CD8-positive, alpha-beta memory T cell (primary cell): ENCODE measurements at places on chromosomes 3 and 15. TPM values are rescaled to one million over a fixed set of nuclear protein-coding genes. Genes with fewer than 3 reads are reported as not detected.

The FRMD5 gene
- 0.37 TPM for polyA plus RNA-seq

The MORC1 gene
- not detected for polyA plus RNA-seq

The THBS1 gene
- 0.72 TPM for polyA plus RNA-seq

The RASL12 gene
- not detected for polyA plus RNA-seq

The SKOR1 gene
- 0.06 TPM for polyA plus RNA-seq

The DUOXA2 gene
- not detected for polyA plus RNA-seq

The CHRNA7 gene
- not detected for polyA plus RNA-seq

The APOD gene
- not detected for polyA plus RNA-seq

The LYZL4 gene
- not detected for polyA plus RNA-seq

The OXTR gene
- 0.05 TPM for polyA plus RNA-seq

The TGM4 gene
- 0.43 TPM for polyA plus RNA-seq

The FBXO40 gene
- not detected for polyA plus RNA-seq

The PDZRN3 gene
- polyA plus RNA-seq = not detected

The EOMES gene
- polyA plus RNA-seq = 188 TPM

The EXD1 gene
- polyA plus RNA-seq = 0.28 TPM
